ENCODE measurements at places on chromosomes 5 and 9.

DNA sequence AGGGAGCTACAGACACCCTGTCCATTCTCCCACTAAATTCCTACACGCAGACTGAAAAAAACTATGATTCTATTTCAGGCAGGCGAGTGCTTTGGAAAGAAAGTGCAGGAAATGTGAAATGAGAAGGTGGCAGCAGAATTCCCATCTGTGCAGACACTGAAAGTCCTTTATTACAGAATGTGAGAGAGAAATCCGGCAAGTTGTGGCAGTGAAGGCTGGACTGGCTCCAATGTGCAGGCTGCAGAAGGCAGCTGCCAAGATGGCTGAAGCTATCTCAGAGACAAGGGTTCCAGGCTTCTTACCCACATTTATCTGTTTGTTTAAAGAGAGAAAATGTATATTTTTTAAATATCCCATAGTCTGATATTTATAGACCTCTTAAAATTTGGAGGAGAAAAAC, 161.8 kb upstream of the VLDLR start:
- DNase-seq = no peak

DNA sequence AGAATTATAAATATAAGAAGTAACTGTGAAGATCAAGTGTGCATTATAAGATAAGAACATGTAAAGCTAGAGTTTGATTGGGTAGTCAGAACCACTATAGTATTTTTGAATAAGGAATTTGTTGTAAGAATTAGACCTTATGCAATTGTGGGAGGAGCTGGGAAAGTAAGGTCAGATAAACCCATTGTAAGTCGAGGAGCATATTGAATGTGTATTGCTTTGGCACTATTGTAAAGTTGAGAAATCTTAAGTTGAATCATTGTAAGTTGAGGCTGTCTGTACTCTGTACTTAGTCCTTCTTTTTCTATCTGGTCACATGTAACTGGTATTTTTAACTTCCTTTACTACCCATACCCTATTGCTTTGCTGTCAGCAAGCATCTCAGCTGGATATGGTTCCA, 158.7 kb downstream of the CCDC171 start:
- no peak for DNase-seq

GRCh38 chr9:117073539-117074341, 341.1 kb downstream of the ASTN2 start:
- no peak for DNase-seq

DNA sequence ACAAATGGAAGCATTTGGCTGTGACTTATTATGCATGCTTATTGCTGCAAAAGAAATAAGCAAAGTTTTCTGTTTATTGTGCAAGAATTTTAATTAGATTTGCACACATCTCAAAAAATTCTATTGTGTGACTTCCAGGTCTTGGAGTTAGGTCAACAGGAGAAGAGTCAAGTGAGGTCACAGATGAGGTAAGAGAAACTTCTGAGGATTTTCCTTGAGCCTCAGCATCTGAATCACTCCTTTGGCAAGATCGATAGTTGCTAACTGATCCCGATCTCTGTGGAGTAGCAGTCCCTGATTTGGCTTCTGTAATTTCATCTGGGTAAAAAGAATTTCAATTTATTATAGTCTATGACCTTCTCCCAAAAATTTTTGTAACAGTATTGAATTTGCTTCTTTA, 6.9 kb upstream of the TTC33 start:
- no peak for DNase-seq

GRCh38 chr5:143826951-143827444, 15.0 kb downstream of the HMHB1 start:
- no peak for DNase-seq

- no peak for DNase-seq
Observed at GRCh38 chr5:119322948-119323537, 32.8 kb upstream of the TNFAIP8 start.

GRCh38 chr9:86614871-86615849, 260.9 kb upstream of the TUT7 start:
- DNase-seq = no peak

GRCh38 chr9:31336841-31337240, 1047.6 kb upstream of the ACO1 start:
- DNase-seq = no peak

- no peak for DNase-seq
Observed at GRCh38 chr5:133397348-133397747, 215.0 kb downstream of the FSTL4 start.

DNA sequence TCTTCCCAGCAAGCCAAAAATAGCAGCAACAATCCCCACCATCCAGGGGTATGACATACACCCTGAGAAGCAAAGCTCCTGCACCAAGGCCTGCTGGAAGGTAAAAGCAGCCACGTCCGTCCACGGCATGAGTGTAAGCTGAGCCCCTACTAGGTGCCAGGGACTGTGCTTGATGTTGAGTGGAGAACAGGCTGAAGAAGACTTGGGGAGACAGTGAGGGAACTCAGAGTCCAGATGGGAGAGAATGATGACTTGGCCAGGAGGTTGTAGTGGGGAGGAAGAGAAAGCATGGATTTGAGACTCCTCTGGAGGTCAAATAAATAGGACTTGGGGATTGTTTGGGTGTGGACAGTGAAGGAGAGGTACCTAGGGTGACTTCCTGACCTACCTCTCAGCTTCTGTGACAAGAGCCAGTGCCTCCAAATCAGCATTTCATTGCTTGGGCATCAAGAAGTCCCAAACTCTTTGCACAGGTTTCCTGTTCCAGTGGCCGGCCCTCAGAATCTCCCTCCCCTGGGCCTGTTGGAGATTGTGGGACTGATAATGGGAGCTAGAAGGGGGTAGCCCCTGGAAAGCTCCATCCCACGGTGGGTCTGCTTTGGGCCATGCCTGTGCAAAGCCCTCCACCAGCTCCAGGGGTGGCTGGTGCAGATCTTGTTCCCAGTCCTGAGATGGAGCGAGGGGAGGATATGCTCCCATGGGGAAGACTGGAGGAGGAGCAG, 58.3 kb upstream of the ADAMTS2 start:
- DNase-seq = no peak

GRCh38 chr9:129011761-129012181, 16.4 kb downstream of the SH3GLB2 start:
- no peak for DNase-seq

DNA sequence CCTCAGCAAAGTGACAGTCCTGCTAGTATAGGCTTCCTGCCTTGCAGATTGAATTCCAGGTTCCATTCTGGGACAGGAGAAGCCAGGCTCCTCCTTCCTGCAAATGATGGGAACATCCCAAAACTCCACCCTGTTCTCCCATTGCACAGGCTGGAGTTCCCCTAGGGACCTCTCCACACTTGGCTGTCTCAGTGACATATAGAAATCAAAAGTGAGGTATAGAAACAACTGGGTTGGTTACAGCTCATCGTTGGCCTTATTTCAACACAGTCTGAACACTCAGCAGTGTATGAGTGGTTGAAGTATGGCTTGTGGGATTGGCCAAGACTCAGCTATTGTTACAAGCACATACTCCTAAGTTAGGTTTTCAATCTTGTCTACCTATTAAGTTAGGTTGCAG, 157.8 kb upstream of the FTMT start:
- no peak for DNase-seq

DNA sequence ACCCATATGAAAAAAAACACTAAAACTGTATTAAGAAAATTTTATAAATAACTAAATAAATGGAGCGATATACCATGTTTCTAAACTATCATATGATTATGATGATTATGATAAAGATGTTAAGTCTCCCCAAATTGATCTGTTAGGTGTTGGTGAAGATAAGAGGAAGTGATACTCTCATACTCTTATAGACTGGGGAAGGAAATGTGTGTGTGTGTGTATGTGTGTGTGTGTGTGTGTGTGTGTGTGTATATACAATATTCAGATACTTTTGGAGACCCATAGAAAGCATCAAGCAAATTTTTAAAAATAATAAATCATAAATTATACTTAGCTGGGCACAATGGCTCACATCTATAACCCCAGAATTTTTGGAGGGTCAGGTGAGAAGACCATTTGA, 62.9 kb downstream of the TMEM232 start:
- DNase-seq = no peak

- DNase-seq = no peak
Observed at GRCh38 chr5:16774806-16775205, 158.0 kb upstream of the RETREG1 start.

DNA sequence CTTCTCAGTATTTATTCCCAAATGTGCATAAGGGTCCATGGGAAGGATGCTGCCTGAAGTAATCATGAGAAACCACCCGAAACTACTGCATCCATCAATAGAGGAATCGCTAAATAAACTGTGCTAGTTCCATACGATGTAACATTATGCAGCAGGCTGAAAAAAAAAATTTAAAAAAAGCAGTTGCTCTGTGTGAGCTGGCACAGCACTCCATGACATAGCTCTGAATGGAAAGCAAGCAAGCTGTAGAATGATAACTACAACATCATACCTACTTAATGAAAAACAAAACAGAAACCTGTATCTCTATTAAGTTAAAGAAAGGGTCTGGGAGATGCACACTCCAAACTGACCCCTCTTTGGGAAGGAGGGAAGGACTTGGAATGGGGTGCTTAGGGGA, 49.3 kb downstream of the SHB start:
- DNase-seq = no peak

DNA sequence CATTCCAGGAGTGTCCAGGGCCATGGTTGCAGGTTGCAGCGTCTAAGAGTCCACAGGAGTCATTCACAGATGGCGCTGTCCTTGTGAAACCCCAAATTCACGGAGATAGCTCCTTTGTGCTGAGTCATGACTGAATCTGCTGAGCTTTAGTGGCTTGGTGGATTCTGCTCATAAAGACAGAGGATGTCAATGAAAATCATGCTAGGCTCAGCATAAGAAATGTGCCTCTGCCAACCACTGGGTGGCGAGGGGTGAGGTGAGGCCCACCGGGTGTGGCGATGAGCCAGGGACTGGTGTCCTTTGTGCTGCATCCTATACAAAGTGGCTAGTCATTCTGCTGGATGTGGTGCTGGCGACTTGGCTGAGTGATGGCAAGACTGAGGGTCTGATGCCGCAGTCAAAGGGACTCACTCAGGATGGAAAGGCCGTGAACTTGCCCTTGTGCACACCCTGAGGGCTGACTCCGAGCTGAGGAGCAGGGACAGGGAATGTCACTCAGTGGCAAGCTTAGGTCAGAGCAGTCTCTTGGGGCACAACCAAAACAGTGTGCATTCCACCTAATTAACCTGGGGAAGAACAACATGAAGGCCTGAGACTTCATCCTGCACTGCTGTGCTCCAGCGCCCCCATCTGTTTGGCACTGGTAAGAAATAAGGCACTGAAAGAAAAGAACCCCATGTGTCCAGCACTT, 71.5 kb downstream of the DAP start:
- DNase-seq = no peak

DNA sequence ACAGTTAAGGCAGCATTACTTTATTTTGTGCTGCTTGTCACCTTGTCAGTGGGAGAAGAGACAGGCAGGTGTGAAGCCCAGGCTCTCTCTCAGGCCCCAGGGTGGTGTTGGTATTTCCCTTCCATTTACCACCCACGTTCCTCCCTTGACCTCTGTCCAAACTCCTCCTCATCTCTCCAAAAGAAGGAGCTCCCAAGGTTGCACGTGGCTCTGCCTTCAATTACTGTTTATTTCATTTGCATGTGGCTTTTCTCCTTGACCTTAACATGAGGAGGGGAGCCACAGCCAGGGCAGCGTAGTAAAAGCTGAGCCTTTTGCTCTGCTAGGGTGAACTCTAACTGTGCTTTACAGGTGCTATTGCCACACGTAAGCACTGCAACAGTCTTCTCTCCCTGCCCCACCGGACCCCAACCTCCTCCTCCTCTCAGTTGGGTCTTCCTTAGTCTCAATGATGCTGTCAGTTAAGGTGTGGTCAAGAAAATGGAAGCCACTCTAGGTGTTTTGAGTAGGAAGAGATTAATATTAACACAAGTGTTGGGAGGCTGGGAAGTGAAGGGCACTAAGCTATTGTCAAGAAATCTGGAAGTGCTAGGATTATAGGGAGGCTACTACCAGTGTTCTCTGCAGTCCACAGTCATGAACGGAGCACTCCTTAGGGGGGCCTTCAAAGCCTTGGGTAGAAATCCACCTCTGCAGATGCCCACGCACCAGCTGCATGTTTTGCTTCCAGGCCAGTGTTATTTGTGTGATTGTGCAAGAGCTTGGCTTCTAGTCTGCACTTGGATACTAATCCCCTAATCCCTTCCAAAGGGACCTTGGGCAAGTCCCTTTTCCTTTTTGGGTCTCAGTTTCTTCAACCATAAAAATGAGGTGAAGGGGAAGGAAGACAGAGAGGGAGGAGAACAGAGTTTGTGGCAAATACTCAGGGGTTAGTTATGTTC, 3.9 kb upstream of the ALDH1B1 start:
- no peak for DNase-seq

- no peak for DNase-seq
Observed at GRCh38 chr5:135056316-135057030, 22.4 kb upstream of the PITX1 start.

DNA sequence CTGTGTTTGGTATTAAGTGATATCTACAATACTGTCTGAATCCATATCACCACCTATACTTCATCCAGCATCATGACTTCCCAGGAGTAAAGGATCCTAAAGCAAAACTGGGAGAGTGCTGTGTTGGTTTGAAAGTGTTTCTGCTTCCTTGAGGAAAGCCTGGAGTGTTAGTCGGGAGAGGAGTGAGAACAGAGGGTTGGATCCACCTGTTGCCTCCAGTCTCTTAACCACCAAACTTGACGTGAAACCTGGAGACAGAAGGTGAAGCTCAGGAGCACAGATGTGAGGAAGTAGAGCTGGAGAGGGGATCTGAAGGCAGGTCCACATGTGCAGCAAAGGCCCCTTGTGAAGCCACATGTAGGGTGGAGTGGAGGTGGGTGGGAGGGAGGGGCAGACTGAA, 88.2 kb downstream of the EGFLAM start:
- DNase-seq = no peak

DNA sequence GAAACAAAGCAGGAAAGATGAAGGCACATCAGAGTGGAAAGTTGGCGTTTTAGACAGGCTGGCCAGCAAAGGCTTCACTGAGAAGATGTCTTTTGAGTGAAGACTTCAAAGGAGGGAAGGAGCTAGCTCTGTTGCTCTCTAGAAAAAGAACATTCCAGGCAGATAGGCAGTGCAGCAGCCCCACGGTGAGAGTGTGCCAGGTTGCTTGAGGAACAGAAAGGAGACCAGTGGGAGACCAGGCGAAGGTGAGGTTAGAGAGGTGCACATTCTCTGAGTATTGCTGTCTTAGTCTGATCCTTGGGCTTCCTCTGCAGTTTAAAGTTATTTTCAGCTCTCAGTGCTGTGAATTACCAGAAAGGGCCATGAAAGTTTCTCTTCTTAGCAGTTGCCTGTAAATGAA, 83.8 kb downstream of the SLC44A1 start:
- DNase-seq = no peak

DNA sequence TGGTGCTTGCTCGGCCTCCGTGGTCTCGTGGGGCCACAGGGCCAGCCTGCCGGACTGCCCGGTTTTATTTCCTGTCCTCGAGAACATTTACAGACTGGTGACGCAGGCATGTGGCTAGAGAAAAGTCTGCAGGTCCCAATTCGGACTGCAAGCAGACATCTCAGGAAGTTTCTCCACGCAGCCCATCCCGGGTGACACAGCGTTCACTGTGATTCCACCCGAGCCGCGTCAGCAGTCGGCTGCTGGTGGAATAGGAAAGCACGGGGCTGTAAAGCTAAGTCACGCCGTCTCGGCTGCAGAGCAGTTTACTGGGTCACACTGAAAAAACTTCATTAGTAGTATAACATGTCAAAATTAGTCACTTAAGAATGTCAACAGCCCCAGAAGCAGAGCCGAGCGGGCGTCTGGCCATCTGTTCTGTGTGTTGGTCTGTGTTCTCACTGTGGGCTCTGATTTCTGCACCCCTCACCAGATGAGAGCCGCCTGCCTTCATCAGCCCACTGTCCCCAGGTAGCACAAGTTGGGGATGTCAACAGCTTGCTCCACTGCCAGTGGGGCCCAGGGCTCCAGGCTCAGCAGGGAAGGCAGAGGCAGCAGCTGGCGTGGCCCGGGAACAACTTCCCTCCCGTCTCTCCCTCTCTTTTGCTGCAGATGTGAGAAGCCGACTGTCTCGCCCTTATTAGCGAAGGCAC, 363.7 kb downstream of the IRX2 start:
- no peak for DNase-seq
